ENCODE measurements at places on chromosomes 12 and 14. TPM values are rescaled to one million over a fixed set of nuclear protein-coding genes. Genes with fewer than 3 reads are reported as not detected.

Gene DNAAF2
- total RNA-seq: 11.7 TPM

- peak; percentile 45 for DNase-seq
Observed at GRCh38 chr14:77133720-77134338, 7.8 kb downstream of the ZDHHC22 start.

- no peak for DNase-seq
Observed at GRCh38 chr12:22287776-22288621, 46.5 kb downstream of the ST8SIA1 start.

Gene DLGAP5
- 56.0 TPM for total RNA-seq

DNA sequence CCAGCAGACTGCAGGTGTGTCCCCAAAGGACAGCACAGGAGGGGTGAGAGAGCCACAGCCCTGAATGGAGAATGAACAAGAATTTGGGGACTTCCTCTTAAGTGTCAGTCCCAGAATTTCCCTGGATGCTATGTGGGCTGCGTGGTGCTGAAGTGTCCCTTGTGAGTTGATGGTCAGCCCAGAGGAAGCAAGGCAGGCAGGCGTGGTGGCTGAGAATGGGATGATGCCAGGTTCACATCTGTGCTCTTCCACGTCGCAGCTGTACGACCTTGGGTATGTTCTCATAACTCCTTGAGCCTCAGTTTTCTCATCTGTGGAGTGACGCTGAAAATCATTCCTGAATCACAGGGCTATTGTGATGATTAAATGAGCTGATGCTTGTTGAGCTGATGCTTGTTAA lies 62.1 kb upstream of the GPATCH2L start:
- no peak for DNase-seq

DNA sequence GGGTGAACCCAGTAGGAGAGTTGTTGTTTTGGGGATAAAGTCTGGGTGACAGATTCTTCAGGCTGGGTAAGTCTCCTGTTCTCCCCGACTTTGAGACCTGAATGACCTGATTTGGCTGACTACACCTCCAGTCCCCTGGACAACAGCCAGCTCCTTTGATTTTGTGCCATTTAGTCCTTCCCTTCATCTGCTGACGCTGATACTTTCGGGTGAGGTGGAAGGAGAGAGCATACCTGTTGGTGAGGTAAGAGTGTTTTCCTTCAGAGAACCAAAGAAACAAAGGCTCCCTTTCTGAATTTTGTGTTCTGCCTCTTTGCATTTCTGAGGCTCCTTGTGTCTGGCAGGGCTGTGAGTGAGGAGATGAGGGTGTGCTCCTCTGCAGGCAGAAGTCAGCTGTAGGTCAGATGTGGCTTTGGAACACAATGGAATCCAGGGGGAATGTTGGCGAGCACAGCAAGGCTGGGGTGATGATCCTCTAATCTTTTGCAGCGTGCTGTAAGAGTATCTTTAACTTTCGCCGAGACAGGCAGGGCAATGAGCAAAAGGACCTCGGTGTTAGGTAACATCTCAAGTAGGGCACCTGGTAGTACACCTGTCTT lies 12.1 kb downstream of the ETV6 start:
- DNase-seq: no peak

- no peak for DNase-seq
Observed at GRCh38 chr14:24875991-24876878, 173.7 kb downstream of the STXBP6 start.

GRCh38 chr12:67648521-67649260 lies at the start of gene DYRK2:
DYRK2 (plus strand) TSS chr12:67648745; CDS start chr12:67649134, 389 bp downstream.
- peak; percentile 84 for DNase-seq

GRCh38 chr12:123923038-123923437 lies 49.6 kb downstream of the CCDC92 start:
- DNase-seq: no peak

Gene FIGNL2
- not detected for total RNA-seq

- peak; percentile 27 for DNase-seq
Observed at GRCh38 chr14:57871459-57872080, 5.7 kb upstream of the SLC35F4 start.

Gene GALNT6
- total RNA-seq: 7.7 TPM

GRCh38 chr14:32537166-32537565 lies 208.1 kb downstream of the AKAP6 start:
- DNase-seq: no peak

DNA sequence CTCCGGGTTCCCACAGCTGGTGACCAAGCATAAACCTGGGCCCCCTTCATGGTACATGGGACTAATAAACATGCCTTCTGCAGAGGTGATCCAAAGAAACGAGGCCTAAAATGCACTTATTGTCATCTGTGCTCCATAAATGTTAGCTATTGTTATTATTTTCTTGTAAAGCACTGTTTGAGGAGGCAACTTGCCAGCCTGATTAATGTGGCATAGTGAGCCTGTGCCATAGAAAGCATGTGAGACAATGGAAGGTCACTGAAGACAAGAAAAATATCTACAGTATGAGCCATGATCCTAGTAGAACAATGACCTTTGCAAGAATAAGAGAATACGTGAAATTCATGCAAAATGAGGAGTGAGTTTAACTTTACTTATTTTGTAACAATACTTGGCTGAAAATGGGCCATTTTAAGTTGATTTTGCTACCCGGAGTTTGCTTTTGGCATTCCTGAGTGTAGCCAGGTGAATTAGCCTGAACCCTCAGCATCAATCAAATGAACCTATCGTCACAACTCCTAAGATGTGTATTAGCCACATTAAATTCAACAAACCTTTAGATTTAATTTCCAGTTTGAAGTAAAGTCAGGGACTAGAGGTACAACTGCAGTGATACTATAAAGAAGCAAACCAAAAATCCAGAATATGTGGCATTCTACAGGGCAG lies 52.2 kb downstream of the CPM start:
- DNase-seq: no peak

DNA sequence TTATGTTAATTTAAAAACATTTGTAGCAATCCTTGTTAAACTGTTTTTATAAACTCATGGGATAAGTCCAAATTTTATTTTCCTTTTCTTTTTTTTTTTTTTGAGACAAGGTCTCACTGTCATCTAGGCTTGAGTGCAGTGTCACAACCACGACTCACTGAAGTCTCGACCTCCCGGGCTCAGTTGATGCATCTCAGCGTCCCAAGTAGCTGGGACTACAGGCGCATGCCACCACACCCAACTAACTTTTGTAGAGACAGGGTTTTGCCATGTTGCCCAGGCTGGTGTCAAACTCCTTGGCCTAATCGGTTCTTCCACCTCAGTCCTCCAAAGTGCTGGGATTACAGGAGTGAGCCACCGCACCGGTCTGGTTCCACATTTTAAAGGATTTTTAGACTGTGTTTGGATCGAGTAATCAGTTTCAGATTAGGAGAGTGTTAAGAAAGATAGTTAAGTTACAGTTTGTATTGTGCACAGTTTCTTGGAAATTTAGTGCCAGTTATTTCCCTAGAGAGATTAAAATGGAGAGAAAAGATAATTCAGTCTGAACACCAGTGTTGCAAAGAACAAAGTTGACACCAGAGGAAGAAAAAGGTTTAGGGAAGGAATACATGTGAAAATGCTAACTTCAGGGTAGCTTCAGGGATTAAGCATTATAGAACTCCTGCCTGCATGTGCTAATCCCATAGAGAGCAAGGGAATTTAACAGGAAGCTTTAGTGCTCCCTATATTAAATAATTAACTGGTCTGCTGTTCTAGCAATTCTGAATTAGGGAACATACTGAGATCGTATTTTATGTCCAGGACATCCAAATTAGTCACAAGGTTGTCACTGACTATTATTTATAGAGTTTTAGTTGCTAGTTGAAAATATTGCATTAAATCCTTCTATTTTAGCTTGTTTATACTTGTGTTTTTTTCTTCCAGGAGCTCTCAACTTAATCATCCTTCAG lies 10.1 kb downstream of the RAP1B start:
- DNase-seq: no peak

- no peak for DNase-seq
Observed at GRCh38 chr12:124688356-124688992, 121.1 kb upstream of the NCOR2 start.

DNA sequence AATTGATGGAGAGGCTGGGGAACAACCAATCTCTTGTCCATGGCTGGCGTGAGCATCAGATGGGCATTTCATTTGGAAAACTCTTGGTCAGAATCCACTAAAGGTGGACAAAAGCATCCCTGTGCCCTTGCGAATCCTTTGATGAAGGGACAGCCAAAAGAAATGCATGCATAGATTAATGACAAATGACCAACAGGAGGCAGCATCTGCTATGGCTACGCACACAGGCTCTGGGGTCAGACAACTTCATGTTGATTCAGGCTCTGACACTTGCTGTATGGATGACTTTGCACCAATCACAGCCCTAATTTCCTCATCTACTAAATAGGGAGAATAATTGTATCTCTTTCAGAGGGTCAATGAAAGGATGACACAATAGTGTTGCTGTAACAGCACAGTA lies 117.5 kb downstream of the ASCL4 start:
- DNase-seq: peak; percentile 35

GRCh38 chr14:92316176-92316575 lies 6.8 kb upstream of the SLC24A4 start:
- no peak for DNase-seq

DNA sequence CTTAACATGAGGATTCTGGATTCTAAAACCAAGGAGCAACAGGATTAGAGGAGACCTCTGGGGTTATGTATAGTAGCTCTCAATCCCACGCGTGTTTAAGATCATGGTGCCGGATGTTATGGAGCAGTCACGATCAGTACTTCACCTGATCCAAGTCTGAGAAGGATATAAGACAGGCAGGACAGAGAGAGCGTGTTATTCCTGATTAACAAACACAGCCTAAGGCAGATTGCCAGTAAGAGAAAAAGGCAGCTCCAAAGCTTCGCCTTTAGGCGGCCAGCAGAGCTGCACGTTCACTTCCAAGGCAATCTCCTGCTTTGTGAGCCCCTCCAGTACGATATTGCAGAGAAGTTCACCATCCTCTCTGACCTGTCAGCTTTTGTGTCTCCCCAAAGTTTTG lies 5.5 kb downstream of the SETD3 start:
- no peak for DNase-seq

DNA sequence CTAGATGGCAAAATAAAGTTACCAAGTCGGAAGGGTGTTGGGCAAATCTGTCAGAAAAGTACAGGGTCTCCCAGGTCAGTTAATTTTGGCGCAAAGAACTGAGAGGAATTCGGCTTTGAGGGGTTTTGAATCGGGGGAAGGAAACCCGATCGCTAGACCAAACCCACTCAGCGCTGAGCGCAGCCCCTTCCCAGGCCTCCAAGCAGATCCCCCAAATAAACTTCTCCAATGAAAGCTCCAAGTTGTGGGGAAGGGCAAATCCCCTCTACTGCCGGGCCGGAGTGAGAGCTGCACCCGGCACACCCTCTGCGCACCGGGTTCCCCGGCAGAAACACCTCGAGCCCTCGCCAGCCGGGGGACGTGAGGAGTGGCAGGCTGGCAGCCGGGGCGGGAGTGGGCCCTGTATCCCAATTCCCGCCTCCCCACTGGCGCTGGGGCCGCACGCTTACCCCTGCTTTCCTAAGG lies 441 bp downstream of the E2F7 start:
- DNase-seq: no peak

DNA sequence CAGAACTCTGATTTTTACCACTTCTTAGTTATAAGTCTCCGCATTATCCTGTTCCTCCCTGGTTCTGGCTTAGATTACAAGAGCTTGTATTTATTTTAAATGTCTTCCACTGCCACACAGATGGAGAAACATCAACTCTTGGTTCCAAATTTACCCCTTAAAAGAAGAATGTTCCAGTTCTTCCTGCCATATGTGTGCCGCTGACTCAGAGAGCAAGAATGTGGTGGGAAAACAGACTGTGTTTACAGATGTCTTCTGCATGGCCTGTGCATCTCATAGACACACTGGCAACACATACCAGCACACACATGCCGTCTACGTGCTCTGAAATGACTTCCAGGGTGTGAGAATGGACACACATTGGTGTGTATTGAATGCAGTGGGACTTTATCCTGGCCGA lies 383.0 kb downstream of the LRIG3 start:
- no peak for DNase-seq

Gene PRIMA1
- not detected for total RNA-seq

DNA sequence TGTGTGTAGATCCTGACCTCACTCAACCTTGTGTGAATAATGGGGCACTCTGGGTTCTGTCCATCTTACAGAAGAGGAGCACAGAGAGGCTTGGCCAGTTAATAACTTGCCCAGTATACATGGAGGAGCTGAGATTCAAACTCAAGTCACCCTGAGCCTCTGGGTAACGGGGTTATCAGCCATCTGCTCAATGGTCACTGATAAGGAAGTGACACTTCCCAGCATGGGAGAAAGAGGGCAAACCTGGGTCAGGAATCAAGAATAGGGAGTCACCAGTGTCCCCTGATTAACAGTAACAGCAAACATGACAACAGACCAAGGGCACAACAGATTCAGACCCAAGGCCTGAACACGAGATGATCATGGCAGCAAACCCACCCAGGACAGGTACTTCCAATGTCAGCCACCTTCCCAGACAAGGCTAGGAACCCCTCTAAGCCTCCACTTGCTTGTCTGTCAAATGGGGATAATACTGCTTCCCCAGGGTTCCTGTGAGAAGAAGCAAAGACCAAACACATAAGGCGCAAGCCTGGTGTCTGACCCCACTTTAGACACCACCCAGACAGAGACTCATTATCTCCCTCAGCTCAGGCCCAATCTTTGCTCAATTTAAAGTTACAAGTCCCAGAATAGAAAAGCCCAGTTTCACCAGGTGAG lies 3.6 kb downstream of the CCDC85C start:
- no peak for DNase-seq

GRCh38 chr14:98564006-98564405 lies 708.0 kb downstream of the BCL11B start:
- DNase-seq: no peak

GRCh38 chr12:19222558-19222957 lies 93.0 kb downstream of the PLEKHA5 start:
- no peak for DNase-seq

GRCh38 chr12:88958153-88958552 lies 377.9 kb upstream of the KITLG start:
- DNase-seq: no peak

Gene ABHD12B
- not detected for total RNA-seq

- no peak for DNase-seq
Observed at GRCh38 chr14:52366796-52367315, 52.7 kb downstream of the PTGER2 start.

GRCh38 chr12:16789204-16789790 lies 183.3 kb upstream of the LMO3 start:
- DNase-seq: no peak
